Lower lobe of right lung (tissue), 2 donors: ENCODE measurements at places on chromosomes 16 and 17.

DNA sequence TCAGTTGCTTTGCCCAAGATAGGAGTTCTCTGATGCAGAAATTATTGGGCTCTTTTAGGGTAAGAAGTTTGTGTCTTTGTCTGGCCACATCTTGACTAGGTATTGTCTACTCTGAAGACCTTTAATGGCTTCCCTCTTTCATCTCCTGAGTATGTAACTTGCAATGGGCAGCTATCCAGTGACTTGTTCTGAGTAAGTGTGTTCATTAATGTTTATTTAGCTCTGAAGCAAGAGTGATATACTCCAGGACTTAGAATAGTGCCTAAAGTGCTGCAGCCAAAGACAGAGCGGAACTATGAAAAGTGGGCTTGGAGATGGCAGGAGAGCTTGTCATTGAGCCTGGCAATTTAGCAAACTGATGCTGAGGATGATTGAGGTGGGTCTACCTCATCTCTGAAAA is 8.8 kb upstream of the TANGO6 start:
- no peak for DNase-seq

- no peak for DNase-seq
Measured at GRCh38 chr17:35825206-35825605, 15.9 kb downstream of the TAF15 start.

GRCh38 chr17:79036596-79036995 is 12.6 kb downstream of the C1QTNF1 start:
- DNase-seq, result no peak

DNA sequence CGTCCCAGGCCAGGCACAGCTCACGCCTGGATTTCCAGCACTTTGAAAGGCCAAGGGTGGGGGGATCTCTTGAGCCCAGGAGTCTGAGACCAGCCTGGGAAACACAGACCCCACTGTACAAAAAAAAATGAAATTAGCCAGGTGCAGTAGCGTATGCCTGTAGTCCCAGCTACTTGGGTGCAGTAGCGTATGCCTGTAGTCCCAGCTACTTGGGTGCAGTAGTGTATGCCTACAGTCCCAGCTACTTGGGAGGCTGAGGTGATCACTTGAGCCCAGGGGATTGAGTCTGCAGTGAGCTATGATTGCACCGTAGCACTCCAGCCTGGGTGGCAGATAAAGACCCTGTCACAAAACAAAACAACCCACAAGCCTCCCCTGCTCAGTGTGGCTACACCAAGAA is 27.0 kb upstream of the SLC25A19 start:
- no peak for DNase-seq

DNA sequence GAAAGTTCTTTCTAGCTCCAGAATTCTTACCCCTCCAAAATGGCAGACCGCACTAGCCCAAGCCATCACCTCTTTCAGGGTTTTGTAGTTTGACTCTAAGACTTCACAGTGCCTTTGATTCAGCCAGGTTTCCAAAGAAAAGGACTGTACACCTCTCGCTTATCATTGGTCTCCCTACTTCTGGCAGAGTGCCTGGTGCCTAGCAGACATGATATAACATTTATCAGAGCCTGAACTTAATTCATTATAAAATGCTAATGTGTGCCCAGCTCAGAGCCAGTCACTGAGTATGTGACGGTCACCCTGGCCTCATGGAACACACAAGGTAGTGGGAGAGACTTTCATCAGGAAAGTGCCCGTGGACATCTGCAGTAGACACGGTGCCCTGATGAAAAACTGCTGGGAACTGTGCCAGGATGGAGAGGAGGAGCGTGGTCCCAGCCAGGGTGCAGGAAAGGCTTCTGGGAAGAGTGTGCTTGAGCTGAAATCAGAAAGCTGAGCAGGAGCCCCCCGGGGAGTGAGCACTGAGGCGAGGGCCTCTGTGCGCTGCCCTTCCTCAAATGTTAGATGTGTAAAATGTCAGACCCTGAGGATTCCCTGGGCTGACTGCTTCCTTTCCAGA is 34.3 kb upstream of the LGALS9 start:
- DNase-seq, result no peak

DNA sequence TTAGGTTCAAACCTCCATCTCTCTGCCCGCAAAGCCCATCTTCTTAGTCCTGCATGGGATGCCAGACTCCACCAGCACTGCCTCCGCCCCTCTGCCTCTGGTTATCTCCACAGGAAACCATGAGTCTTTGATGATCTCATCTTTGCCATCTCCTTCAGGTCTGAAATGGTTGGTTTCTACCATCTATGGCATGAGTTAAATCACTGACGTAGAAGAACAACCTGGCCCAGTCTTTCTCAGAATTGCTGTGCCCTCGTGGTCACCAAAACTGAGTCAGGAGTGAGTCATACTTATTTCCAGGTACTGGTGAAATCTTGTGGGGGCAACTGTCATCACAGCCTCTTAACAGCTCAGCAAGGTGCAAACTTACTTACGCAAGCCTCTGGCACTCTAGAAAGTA is 468.7 kb upstream of the C16orf82 start:
- DNase-seq, result no peak

GRCh38 chr16:8963010-8963820 is 491 bp downstream of the USP7 start:
- DNase-seq, result no peak

DNA sequence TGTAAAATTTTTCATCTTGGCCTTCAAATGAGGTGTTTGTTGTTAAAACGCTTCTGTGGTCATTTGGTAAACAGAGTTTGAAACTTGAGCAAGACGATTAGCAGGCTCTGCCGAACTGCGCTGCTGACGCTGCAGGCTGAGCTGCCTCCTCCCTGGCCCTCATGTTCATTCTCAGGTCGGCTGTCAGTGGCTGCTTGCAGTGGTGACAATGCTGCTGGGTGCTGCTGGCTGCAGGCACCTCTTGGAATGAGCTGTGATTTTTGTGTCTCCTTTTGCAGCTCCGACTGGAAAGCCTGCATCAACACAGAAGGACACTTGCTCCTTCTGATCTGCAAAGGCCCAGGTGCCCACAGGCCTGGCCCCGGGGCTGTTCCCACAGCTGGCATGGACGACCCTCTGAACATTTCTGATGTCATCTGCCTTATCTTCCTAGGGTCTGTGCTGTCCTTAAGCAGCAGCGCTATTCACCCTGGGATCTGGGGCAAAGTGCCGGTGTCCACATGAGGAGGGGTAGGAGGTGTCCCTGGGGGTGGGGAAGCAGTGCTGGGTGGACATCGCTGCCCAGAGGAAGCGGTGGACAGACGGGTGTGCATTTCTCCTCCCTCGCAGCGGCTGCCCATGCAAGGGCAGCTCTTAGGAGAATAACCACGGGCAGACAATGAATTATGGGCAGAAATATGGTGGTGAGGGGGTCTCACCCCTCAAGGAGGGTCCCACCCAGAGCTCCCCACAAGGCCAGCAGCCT is 23.1 kb upstream of the OSGIN1 start:
- no peak for DNase-seq

GRCh38 chr17:68662037-68662432 is 60.9 kb upstream of the FAM20A start:
- no peak for DNase-seq

DNA sequence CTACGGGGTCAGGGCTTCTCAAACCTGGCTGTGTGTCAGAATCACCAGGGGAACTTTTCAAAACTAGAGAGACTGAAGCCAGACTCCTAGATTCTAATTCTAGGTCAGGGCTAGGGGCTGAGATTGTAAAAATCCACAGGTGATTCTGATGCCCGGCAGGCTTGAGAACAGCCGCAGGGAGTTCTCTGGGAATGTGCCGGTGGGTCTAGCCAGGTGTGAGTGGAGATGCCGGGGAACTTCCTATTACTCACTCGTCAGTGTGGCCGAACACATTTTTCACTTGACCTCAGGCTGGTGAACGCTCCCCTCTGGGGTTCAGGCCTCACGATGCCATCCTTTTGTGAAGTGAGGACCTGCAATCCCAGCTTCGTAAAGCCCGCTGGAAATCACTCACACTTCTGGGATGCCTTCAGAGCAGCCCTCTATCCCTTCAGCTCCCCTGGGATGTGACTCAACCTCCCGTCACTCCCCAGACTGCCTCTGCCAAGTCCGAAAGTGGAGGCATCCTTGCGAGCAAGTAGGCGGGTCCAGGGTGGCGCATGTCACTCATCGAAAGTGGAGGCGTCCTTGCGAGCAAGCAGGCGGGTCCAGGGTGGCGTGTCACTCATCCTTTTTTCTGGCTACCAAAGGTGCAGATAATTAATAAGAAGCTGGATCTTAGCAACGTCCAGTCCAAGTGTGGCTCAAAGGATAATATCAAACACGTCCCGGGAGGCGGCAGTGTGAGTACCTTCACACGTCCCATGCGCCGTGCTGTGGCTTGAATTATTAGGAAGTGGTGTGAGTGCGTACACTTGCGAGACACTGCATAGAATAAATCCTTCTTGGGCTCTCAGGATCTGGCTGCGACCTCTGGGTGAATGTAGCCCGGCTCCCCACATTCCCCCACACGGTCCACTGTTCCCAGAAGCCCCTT is 10.9 kb downstream of the STH start:
- no peak for DNase-seq
